ENCODE measurements at places on chromosomes 12 and 14.

DNA sequence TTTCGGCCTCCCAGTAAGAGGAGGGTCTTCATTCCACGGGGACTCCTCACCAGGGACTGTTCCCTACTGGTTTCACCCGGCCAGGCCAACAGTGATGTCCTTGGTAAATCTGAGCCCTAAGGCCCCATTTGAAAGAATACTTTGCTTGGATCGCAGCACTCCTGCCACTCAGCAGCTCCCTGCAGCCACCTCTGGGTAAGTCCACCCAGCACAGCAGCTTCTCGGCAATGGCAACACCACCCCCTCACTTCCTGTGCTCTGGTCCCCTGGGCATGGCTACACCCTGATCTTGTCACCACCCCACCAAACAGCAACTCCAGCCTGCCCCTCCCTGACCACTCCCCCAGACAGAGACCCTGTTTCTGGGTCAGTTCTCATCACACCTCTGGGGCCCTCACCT, 100.3 kb downstream of the SETD3 start:
- DNase-seq = no peak

DNA sequence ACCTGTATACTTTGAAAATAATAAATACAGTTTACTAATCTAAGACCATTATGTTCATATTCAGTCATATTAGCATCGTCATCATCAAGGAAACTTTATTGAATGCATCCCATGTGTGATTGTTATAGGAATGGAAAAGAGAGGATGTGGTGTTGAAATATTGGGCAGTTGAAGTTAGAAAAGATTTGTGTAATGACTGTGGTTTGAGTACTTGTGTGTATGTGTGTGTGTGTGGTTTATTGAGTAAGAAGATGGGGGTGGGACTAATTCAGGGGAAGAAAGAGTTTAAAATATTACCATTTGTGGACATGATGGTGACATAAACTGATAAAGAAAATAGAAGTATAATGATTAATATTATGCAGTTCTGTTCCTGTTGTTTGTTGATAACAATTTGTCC, 238.7 kb upstream of the SEL1L start:
- DNase-seq = no peak

DNA sequence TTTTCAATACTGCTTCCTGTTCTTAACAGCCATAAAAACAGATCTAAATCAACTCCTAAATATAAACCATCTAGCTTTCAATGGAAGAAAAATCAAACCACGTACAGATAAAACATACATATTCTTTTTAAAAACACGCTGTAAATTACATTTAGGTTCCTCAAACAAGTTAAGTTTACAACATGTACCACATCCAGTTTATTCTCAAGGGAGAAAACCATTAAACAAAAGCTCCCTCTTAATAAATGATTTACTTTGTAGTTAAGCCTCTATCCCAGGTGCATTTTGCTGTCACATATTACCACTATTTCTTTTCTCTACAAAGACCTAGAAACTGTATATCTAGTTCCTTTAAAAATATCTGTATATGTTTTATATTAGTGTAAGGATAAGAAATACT, 3.1 kb downstream of the NUMB start:
- DNase-seq = no peak

DNA sequence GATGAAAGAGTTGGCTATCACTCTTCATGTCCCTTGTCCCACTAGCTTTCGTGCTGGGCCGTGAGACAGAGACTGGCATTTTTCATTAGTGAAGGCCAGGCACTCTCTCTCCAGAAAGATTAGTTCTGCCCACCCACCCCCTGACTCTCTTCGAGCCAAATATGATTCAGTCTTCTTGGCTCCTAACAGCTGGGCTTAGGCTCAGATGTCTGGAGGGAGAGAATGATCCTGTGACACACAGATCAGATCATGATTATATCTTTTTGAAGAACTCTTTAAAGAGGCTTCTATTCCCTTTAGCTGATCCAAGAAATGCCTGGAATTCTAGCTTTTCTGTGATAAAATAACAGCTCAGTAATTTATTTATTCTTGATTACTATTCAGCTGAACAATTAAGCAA, 5.2 kb upstream of the GNG2 start:
- no peak for DNase-seq

Measured in GM13977 (cell line).